ENCODE measurements at places on chromosomes 6 and 20.
A peak's percentile ranks its signal among the peaks of the same experiment; 100 is the strongest.

DNA sequence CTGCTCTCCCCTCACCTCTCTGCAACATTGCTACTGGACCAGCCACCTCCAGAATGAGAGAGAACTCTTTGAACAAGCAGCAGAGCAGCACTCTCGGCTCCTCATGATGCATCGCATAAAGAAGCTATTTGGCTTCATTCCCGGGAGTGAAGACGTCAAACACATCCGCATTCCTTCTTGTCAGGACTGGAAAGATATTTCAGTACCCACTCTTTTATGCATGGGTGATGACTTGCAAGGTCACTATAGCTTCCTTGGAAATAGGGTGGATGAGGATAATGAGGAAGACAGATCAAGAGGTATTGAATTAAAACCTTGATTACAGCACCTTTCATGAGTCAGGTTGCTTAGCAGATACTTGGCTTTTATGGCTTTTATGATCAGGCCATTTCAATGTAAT is 4.3 kb downstream of the CALHM4 start:
- peak; percentile 96 for DNase-seq

- DNase-seq = no peak
Observed at GRCh38 chr6:143150281-143150680, 89.6 kb downstream of the AIG1 start.

DNA sequence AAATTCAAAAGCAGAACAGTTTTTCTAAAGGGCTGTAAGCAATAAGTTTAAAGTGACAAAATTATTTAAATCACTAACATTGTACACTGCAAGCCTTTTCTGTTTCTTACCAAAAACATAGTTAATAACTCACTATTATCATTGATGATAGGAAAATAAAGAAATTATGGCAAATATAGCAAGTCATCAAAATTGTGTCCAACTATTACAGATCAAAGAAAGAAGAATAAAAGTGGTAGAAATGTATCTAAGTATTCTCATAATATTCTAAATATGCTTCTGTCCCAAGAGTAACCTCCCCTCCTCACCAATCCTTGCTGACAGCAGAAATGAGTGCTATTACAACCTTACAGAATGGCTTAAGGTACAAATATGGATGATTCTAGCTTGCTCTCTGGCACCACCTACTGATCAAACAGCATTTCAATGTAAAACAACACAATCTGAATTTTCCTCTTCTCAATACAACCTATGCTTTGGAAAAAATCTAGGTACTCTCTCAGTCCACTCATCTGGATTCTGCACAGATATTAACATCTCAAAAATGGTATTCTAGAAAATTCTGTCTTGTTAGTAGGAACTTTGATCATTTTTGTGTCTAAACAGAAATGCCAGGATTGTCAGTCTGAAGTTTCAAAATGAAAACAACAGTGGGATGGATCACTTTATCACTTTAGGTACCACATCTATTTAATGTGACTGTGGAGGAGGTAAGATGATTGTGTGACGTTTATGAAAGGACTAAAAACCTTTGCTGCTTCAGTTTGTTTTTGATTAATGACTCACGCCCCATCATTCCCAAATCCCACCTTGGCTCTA is 40.9 kb downstream of the ZFP64 start:
- DNase-seq = peak; percentile 48

DNA sequence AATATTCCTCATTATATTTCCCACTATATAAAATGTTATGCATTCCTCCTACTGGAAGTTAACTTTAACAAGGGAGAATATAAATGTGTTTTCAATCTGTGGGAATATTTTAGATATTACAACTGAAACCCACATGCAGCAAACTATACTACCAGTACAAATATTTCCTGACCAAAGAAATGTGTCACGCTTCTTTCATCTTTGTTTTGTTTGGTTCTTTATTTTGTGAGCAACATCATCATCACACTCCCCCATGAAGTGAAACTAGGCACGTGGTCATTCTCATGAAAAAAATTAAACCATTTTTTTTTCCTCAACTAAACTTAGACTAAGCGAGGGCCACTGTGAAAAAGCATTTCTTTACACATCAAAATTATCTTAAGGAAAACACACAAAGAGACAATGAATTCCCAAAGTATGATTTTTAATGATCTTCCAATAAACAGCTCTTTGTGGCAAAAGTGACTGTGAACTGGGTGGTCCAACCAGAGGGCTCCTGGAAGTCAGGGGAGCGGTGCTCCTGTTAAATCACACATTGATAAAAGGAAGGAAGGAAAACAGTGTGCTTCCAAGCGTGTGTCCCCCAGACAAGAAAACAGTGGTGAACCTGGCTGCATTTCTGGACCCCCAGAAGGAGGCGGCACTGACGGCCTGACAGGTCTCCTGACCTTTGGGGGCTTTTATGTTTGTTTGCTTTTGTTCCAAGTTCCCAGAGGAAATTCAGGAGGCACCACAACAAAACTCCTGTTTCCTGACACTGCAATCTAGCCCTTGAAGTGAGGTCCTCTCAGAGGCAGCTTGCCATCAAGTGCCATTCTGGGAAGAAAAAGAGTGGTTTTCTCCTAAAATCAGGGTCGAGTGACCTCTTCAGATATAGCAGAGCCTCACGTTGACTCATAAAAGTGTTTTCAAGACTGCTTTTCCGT is 166.8 kb upstream of the FOXQ1 start:
- peak; percentile 14 for DNase-seq

- DNase-seq = peak; percentile 57
Observed at GRCh38 chr20:49888212-49889000, 26.9 kb downstream of the SPATA2 start.

DNA sequence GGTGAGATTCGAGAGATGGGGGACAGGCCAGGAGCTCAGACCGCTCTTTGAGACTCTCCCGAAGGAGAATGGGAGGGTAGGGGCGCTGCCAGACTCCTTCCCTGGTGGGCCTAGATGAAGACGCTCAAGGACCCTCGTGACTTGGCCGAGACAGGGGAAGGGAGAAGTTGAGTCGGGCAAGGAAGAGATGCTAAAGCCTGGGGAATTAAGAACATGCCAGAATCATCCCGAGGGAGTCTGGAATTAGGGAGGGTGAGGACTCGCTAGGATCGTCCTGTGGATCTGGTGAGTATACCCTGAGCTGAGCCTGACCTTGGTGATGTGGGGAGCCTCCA is 529 bp downstream of the UBE2C start:
- DNase-seq = no peak

DNA sequence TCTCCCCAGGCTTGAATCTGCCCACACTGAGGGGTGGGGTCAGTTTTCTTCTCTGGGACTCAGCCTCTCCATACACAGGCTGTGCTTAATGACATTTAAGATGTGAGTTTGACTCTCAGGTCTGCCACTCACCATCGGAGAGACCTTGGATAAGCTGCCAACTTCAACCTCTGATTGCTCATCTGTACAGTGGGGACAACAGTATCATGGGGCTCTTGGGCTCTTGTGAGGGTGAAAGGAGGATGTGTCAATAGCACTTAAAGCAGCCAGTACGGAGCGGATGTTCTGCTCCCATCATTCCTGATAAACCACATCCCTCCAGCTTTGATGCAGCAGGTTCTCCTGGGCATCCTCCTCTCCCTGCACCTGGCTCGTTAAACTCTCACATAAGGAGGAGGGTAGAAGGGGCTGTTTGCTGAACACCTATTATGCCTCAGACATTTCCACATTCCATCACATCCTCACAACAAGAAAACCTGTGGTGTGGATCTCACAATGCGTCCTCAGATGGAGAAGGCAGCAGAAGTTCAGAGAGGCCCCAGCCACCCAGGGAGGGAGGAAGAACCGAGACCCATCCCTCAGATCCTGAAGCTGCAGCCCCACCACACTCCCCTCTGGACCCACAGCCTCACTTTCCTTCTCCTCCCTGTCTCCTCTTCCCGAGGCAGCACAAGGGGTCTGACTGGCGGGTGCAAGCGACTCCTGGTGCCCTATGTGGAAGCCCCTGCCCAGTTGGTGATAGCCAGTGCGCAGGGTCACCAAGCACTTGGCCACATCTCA is 1.9 kb upstream of the PDYN start:
- DNase-seq = no peak

DNA sequence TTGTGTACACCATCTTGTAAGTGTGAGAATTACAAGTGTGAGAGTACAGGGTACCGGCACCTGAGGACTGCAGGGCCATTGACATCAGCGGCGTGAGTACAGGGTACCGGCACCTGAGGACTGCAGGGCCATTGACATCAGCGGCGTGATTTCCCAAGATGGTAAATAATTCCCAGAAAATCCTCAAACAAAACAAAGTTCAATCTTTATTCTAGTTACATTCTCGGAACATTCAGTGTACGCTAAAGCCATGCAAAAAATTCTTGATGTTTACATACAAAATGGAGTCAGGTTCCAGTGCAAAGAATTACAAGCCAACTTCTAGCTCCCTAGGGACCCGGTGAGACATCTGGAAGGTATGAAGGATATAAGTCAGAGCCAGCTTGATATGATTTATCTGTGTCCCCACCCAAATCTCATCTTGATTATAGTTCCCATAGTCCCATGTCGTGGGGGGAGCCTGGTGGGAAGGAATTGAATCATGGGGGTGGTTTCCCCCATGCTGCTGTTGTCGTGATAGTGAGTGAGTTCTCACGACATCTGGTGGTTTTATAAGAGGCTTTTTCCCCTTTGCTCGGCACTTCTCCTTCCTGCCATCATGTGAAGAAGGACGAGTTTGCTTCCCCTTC is 172.7 kb downstream of the TTLL2 start:
- DNase-seq = no peak

DNA sequence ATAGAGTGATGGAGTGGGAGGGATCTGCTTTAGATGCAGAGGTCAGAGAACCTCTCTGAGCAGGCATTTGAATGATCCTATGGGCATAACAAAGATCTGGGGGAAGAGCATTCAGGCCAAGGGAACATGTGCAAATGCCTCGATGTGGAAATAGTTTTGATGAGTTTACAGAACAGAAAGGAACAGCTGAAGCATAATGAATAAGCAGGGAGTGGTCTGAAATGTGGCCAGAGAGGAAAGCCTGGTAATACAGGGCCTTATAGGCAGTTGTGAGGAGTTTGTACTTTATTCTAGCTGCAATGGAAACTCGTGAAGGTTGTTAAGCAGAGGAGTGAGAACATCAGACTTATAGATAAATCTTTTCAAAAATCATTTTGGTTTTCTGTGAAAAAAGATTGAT is 33.0 kb upstream of the ME1 start:
- DNase-seq = peak; percentile 76

GRCh38 chr6:43347021-43347420 is 22.4 kb downstream of the ZNF318 start:
- no peak for DNase-seq

GRCh38 chr20:38001173-38001875 is 31.9 kb downstream of the TTI1 start:
- peak; percentile 90 for DNase-seq

- DNase-seq = no peak
Observed at GRCh38 chr6:47094241-47094925, 52.3 kb upstream of the ADGRF1 start.

DNA sequence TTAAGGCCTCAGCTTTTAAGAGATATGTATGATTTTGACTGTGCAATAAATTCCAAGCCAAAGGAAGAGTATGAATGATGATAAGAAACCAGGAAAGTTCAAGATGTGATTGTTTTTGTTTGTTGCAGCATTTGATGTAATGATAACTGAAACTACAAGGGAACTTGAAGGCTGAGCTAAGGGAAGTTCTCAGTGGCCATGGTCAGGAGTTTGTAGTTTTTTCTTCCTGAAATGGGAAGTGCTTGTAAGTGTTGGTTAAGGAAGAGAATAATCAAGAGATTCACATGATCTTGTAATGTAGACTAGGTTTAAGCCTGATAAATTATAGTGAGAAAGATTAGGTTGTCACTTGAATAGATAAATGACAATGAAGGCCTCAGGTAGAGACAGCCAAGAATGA is 53.4 kb downstream of the PTCHD4 start:
- DNase-seq = no peak

DNA sequence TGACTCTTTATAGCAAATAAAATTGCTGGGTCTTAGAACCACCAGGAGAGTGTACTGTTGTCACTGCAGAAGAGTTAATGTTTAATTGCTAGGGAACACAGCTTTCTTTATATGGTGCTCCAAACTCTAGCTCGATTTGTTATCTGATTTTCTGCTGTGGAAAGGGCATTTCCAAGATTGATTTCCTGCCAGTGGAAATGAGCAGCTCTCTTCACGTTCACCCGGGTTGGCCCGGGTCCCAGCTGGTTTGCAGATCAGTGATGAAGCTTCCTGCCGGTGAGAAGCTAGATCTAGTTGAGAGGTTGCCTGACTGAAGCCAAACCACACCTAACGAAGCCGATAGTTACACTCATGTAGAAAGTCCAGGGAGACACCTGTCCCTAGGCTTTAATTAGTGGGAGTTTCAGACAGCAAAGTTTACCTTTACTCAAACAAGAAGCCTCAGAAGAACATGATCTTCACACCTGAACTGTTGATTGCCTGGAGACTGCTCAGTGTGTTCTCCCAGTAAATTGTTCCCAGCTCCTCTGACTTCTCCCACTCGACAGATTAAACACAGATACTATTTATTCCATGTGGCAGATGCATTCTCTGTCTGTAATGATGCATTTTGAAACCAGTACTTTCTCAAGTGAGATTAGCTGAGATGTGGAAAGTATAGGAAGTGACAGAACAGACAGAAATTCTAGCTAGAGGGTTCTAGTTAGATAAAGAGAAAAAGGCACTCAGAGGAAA is 27.8 kb downstream of the PAQR8 start:
- peak; percentile 63 for DNase-seq

GRCh38 chr20:54079652-54080051 is 9.3 kb upstream of the BCAS1 start:
- DNase-seq = no peak
